ENCODE measurements at places on chromosomes 12 and 14. TPM values are rescaled to one million over a fixed set of nuclear protein-coding genes. Genes with fewer than 3 reads are reported as not detected.

GLRX5 gene
- 30.5 TPM for polyA plus RNA-seq

ETFBKMT gene
- 0.74 TPM for polyA plus RNA-seq

LHX5 gene
- 0.17 TPM for polyA plus RNA-seq

FSCB gene
- not detected for polyA plus RNA-seq

HVCN1 gene
- polyA plus RNA-seq: not detected

GZMH gene
- polyA plus RNA-seq: not detected

PTCSC3 gene
- polyA plus RNA-seq: not detected

GPR84 gene
- polyA plus RNA-seq: 0.11 TPM

NRXN3 gene
- polyA plus RNA-seq: 0.26 TPM

IGFBP6 gene
- 291 TPM for polyA plus RNA-seq

HCAR3 gene
- 0.65 TPM for polyA plus RNA-seq

PEBP1 gene
- 217 TPM for polyA plus RNA-seq

GPRC5D gene
- polyA plus RNA-seq: not detected

NDUFB1 gene
- polyA plus RNA-seq: 192 TPM

CREBL2 gene
- 9.1 TPM for polyA plus RNA-seq

SLC4A8 gene
- polyA plus RNA-seq: 0.17 TPM

FGF23 gene
- polyA plus RNA-seq: not detected

FAM90A1 gene
- not detected for polyA plus RNA-seq

SSPN gene
- polyA plus RNA-seq: 2.4 TPM

MIP gene
- polyA plus RNA-seq: 0.06 TPM

FGF6 gene
- polyA plus RNA-seq: not detected

DNM1L gene
- polyA plus RNA-seq: 73.9 TPM

SDR9C7 gene
- polyA plus RNA-seq: not detected

FAM181A gene
- 0.18 TPM for polyA plus RNA-seq

KLRF1 gene
- polyA plus RNA-seq: not detected

IQSEC3 gene
- not detected for polyA plus RNA-seq

SERPINA3 gene
- 17.5 TPM for polyA plus RNA-seq

TAS2R43 gene
- polyA plus RNA-seq: not detected

OTOGL gene
- not detected for polyA plus RNA-seq

RPS6KL1 gene
- 0.51 TPM for polyA plus RNA-seq

SMCO2 gene
- 0.07 TPM for polyA plus RNA-seq

CLEC1A gene
- polyA plus RNA-seq: not detected

PDE3A gene
- polyA plus RNA-seq: not detected

CISTR gene
- polyA plus RNA-seq: not detected

EP400 gene
- polyA plus RNA-seq: 3.6 TPM

LRFN5 gene
- not detected for polyA plus RNA-seq

MAP3K9 gene
- 17.6 TPM for polyA plus RNA-seq

TAS2R30 gene
- polyA plus RNA-seq: not detected

SLC17A8 gene
- not detected for polyA plus RNA-seq

RIMKLB gene
- 12.9 TPM for polyA plus RNA-seq

LRRK2 gene
- 0.42 TPM for polyA plus RNA-seq

GPR65 gene
- polyA plus RNA-seq: not detected

SERPINA6 gene
- 0.05 TPM for polyA plus RNA-seq

MGAT2 gene
- 27.0 TPM for polyA plus RNA-seq
